ENCODE measurements at places on chromosomes 4 and X.

GRCh38 chr4:90069151-90069550 lies 58.0 kb upstream of the CCSER1 start:
- peak; percentile 73 for DNase-seq

DNA sequence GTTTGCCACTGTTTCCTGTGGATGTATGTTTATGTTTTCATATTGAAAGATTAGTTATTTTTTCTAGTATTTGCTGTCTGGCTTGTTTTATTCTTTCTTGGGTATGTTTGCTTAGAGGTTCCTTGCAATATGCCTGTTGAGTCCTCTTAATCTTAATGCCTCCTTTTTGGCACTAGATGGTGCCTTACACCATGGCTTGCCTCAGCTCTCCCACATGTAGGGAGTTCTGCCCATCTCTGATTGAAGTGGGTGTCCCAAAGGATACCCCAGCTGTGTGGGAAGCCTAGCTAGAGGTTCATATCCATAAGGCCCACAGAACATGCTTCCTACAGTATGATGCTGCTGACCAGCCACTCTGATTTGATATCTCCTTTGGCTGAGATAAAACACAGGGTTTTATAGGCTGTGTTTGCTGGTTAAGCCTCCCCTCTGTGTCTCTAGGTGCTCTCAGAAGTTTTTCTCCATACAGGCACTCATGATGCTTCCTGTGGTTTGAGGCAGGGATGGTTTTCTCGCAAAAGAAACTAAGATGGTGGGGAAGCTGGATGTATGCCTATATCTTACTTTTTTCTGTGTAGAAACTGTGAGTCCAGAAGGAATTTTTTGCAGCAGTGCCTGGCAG lies 162.4 kb downstream of the ASB9 start:
- no peak for DNase-seq

DNA sequence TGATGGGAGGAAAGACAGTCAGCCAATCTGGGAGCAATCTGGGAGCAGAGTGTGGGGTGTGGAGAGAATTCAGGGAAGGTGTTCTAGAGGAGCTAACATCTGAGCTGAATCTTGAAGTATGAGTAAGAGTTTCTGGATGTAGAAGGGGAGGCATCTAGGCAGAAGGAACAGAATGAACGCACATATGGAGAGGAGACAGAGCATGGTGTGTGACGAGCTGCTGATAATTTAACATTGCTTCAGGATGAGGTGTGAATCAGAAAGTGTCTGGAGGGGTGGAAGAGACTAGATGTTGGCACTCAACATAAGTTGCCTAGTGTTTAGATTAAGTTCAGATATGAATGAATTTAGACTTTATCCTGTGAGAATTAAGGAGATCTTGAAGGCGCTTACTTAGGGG lies 58.9 kb downstream of the CPE start:
- DNase-seq: no peak

DNA sequence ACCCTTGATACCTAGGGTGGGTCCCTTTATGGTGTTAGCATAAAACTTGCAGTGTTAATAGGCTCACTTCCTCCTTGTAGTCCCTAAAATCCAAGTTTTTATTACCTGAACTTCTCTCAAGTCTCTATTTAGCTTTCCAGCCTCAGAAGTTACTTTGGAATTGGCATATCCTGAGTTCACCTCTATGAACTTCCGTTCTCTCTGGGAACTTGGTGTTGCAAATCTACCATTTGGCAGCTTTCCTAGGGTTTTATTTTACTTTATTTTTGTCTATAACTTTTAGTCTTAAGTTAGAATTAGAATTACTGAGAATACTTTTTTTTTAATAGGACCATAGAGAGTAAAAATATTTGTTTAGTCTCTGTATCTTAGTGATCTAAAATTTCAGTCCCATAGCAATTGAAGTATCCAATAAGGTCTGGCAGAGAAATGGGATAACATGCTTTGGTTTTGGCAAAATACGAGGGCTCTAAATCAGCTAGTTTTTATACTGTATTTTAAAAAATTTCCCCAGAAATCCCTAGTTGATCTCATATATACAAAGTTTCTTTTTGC lies 30.3 kb upstream of the NAF1 start:
- no peak for DNase-seq

DNA sequence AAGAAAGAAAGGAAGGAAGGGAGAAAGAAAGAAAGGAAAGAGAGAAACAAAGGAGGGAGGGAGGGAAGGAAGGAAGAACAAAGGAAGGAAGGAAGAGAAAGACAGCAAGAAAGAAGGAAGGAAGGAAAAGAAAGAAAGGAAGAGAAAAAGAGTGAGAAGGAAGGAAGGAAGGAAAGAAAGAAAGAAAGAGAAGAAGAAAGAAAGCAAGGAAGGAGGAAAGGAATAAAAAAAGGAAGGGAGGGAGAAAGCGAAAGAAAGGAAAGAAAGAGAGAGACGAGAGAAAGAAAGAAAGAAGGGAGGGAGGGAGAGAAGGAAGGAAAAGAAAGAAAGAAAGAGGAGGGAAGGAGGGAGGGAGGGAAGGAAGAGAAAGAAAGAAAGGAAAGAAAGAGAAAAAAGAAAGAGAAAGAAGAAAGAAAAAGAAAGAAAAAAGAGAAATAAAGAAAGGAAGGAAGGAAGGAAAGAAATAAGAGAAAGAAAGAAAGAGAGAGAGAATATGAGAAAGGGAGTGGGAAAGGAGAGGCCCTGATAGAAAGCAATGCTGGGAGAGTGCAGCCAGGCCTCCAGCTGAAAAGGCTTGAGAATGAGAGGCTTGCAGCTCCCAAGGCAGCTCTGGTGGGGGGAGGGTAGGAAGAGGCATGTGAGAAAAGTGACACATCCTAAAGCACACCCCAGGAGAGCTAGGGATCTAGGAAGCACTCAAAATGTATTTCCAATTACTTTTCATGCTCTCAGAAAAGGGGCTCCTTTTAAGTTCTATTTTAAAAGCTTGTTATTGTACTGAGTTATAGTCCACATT lies 134.0 kb upstream of the ZIC3 start:
- DNase-seq: no peak

DNA sequence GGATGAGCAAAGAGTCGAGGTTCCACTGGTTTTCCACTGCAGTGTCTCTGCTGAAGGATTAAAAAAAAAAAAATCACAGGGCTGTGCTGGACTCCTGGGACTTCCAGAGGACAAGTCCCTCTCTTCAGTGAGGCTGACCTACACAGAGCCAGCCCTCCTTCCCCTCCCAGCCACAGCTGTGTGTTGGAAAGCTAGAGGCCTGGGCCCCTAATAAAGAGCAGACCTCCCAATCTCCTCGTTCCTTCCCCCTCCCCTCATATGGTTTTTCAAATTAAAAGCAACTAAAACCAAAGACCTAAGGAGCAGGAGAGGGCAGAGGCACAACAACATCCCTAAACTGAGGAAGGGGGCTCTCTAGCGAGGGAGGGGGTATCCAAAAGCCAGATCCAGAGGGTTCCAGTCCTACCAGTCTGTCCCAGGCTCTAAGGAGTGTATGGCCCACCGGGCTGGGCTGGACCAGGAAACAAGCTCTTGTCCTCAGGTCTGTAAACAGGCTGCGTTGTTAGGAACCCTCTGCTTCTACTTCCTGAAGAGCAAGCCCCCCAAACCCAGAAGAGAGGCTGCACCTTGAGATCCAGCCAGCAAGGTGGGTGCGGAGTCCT lies 4.0 kb upstream of the PDGFRA start:
- no peak for DNase-seq

GRCh38 chr4:2534904-2535375 lies 1.5 kb upstream of the FAM193A start:
- DNase-seq: peak; percentile 4

- peak; percentile 72 for DNase-seq
Observed at GRCh38 chr4:40515037-40515397, 114.6 kb downstream of the RBM47 start.

GRCh38 chrX:112751076-112751475 lies 71.3 kb upstream of the LHFPL1 start:
- DNase-seq: no peak

DNA sequence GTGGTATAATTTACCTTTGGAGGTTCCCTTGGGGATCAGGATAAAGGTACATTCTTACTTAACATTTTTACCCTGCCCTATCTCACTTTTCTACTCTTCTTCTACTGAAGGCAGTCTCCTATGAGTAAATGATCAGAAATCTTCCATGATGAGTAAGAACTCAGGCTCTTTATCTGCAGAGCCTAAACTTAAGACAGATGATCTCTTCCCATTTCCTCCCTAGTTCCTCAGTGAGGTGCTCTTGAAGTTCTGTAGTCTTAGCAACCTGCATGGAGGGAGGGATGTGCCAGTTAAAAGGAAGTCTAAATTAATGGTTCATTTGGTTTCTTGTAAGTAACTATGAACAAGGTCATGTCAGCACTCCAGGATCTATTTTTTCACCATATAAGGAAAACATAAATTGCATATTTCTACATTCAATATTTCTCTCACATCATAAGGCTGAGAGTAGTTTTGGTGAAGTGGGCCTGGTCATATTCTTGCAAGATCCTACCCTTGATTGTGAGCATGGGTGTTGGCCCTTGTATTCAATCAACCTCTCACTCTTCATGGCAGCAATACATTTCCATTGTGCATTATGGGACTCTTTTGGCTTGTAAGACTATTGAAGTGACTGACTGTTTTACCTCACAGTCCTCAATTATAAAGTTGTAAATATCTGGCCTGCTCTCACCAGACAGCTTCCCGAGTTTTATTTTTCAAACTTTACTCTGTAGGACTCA lies 295.5 kb downstream of the SLC7A11 start:
- peak; percentile 40 for DNase-seq

DNA sequence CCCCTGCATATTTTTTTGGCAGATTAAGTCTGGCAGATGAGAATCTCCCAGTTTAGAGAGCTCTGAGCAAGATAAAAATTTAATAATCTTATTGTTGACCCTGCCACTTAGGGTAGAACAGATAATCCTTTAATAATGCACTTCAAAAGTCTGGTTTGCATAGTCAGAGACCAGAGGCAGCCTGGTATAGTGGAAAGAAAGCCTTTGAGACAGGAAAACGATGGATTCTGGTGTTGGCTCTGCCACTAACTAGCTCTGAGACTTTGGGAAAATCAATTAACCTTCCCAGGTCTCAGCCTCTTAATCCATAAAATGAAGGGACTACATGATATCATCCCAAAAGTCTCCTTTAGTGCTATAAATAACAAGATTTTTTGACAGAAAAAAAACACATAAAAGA lies 824.5 kb downstream of the STIM2 start:
- no peak for DNase-seq

DNA sequence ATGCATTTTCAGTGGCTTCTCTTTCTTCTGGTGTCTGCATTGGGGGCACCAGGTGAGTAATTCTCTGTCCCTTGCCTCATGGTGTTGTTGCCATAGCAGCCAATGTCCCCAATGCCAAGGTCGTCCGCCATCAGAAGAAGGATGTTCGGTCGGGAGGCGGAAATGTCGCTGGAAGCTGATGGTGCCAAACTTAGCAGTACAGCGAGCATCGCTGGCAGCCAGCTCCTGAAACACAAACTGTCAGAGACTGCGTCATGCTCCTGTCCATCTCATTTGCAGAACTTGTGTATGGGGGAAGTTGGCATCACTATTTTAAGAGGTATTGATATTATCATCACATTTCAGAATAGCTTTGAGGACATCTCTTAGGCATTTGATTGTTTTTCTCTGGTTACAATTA lies 29.1 kb upstream of the ARSD start:
- no peak for DNase-seq

DNA sequence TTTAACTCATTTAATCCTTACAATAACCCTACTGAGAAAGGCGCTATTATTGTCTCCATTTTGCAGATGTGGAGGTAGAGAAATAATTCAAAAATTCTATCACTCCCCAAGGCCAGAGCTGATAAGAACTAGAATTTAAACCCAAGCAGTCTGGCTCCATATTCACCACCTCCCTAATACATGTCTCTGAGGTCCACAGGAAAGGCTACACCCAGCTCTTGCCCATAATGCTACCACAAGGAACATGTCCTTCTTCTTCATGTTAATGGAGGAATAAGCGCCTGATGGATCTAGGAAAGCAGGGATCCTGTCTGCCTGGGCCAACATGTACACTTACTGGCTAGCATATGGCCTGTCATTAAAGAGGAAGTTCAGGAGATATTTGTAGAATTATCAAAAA lies 16.3 kb downstream of the APBB2 start:
- no peak for DNase-seq

GRCh38 chr4:146255874-146256273 lies 41.5 kb downstream of the REELD1 start:
- DNase-seq: peak; percentile 17

- peak; percentile 54 for DNase-seq
Observed at GRCh38 chr4:129095811-129096454, at the start of gene C4orf33. C4orf33 (plus strand) TSS chr4:129096152; CDS start chr4:129102611, 6,459 bp downstream.

DNA sequence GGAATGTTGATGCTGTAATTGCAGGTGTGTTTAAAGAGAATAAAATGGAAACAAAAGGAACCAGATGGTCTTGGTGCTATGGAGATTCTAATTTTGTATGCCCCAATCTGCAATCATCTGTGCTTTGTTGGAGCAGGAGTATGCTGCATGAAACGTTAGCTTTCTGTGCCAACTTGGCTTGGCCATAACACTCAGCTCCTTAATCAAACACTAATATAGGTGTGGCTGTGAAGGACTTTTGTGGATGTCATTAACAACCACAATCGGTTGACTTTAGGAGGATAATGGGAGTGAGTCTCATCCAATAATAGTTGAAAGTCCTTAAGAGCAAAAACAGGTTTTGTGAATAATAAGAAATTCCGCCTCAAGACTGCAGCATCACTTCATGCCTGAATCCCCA lies 399.2 kb downstream of the NLGN4X start:
- DNase-seq: no peak

GRCh38 chr4:7903791-7904516 lies 35.7 kb downstream of the AFAP1 start:
- DNase-seq: no peak

DNA sequence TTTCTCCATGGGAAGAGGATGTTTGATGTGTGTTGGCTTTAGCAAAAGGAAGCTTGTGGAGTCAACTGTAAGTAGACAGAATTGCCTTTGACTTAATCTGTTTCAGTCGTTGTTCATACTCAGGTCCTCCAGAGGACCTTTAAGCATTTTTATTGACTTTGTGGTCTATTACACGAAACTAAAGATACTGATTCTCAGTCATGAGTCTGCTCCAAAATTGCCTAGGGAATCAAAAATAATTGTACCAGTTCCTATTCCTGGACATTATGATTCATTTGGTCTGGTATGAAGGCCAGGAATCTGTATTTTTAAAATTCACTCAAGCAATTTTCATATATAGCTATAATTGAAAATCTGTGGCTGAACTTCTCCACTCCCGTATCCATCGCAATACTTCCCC lies 38.6 kb downstream of the AR start:
- no peak for DNase-seq

- peak; percentile 19 for DNase-seq
Observed at GRCh38 chr4:156952078-156952759, 19.4 kb downstream of the PDGFC start.

- DNase-seq: no peak
Observed at GRCh38 chr4:159273141-159273438, 170.2 kb downstream of the RAPGEF2 start.

- no peak for DNase-seq
Observed at GRCh38 chr4:112348488-112349158, 51.5 kb downstream of the ALPK1 start.

- DNase-seq: peak; percentile 63
Observed at GRCh38 chrX:72308566-72309296, 3.0 kb upstream of the CITED1 start.

- no peak for DNase-seq
Observed at GRCh38 chr4:41748571-41749475, at the start of gene PHOX2B. PHOX2B (minus strand) TSS chr4:41748725; CDS start chr4:41748610, 115 bp downstream.

GRCh38 chr4:123319639-123320038 lies 77.0 kb upstream of the SPRY1 start:
- DNase-seq: no peak
